ENCODE measurements at places on chromosomes 3 and 15. TPM values are rescaled to one million over a fixed set of nuclear protein-coding genes. Genes with fewer than 3 reads are reported as not detected.

The FBXW12 gene
- total RNA-seq, result not detected

DNA sequence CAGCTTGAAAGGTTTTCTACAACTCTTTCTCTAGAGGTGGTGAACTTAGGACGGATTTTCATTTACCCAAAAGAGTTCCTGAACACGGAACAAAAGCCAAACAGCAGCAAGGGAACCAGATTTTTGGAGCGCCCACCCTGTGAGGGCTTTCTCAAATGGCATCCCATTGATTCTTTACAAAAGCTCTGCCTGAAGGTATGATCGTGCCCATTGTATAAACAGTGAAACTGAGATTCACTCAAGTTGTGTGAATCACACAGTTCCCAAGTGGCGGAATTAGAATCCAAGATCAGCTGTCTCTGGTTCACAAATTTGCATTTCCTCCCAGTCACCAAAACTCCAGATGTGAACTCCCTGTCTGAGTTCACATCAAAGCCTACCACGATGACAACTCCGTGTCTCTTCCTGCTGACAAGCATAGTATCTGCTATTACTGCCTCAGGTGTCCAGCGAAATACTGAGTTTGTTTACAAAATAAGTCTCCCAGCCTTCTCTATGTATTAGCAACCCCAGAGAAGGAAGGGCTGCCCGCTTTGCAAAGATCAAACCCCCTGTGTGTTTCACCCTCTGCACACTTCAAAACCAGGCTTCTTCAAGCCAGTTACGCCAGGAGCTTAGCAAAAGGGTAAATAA is 235.9 kb upstream of the ST8SIA2 start:
- DNase-seq, result no peak

DNA sequence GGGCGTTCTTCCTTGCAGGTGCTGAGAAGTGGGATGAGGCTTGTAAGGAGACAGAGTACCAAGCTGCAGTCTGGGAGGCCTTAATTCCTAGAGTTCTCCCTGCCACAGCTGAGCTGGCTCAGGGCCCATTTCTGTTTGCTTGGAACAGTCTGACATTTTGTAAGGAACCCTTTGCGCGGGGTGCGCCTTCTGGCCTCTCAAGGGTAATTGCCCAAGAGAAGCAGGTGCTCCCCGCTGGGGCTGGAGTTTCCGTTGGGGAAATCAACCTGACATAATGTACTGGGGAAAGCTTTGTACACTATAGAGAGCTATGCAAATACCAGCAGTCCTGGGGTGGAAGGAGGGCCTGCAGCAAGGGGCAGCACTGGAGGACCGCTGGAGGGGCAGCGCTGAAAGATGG is 83.6 kb downstream of the HMG20A start:
- DNase-seq, result no peak

The RNU5B-1 gene
- not detected for total RNA-seq

DNA sequence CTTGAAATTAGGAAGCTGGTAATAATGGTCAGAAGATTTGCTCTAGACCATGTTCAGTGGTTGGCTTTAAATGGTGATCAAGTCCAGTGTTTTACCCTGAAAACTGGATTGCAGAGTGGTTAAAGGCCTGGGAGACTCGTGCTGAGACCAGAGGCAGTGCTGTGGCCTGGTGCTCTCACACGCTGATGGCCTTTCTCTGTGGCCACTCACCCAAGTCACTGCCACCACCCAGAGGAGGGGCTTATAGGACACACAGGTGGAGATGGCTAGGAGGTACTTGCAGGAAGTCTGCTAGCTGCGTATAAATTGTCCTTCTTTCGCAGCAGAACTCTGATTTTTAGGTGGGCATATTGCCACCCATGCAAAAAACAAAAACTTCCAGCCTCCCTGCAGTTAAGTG is 6.2 kb upstream of the EHD4 start:
- no peak for DNase-seq

- no peak for DNase-seq
Observed at GRCh38 chr3:69925506-69925905, 74.0 kb upstream of the SAMMSON start.

DNA sequence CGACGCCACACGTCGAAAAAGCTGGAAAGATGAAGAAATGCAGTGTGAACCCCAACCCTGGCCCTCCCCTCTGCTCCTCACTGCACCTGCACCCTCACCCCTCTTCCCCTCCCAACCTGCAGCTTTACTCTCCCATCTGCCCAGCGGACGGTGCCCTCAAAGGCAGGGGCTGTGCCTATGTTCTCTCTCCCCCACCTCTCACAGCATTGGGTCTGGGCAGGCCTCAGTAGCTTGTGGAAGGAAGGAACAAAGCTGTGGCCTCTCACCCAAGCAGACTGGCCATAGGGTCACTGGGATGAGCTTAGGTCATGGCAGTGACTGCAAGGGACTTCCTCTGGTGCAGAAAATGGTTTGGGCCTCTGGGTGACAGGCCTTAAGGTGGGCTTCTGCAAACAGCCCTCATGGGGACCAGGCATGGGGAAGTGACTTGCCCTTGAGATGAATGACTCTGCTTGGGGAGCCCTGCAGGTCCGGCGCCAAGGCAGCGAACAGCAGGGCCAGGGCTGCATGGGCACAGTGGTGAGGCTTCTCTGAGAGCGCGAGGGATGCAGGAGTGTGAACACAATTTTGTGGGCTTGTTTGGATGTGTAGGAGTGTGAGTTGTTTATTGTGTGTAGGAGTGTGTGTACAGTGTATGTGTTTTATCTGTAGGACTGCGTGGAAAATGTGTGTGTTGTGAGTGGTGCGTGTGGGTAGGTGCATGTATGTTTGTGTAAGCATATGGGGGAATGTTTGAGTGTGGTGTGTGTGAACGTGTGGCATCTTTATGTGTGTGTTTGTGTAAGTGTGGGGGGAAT is 29.2 kb downstream of the SRPRB start:
- no peak for DNase-seq

GRCh38 chr3:24828551-24828950 is 333.9 kb upstream of the THRB start:
- DNase-seq, result no peak

The RTP1 gene
- total RNA-seq, result not detected

Data from endothelial cell of umbilical vein (primary cell).